ENCODE measurements at places on chromosomes 11 and 22.
A peak's percentile ranks its signal among the peaks of the same experiment; 100 is the strongest.

DNA sequence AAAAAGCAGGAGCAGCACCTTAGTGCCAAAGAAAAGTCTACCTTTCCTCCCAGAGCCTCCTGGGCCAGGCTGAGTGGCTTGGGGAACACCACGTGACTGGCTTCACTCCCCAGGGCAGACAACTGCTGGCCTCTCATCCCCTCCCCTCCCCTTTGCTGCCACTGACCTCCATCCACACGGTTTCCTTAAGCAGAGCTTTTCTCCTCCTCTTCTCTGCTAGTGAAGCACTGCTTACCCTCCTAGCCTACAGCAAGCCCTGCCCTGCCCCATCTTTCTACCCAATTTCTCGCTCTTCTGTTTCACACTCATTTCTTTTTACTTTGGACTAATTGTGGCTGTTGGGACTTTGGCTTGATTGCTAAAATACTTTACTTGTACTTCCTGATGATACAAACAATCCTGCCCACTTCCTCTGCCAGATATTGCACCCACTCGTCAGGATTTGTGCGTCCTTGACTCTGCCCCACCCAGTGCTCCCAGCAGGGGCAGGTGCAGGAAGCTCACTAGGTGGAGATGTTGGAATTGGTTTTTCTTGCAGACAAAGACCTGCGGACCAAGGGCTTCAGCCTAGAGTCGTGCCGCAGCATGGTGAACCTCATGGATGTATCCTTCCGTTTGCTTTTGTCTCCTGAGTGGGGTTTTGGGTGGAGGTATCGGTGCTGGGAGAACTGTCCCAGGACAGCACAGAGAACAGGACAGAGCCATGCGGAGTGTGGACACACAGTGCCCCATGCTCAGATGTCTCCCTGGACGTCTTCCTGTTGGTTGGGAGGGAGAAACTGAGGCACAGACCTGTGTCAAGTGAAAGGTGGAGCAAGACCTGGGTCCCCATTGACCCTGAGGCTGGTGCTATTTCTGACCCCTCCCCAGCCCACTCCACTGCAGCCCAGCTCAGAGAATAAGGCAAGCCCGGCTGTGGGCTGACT lies 27.3 kb downstream of the CAPN1 start:
- DNase-seq, result no peak

GRCh38 chr11:94762208-94762607 lies 5.9 kb upstream of the AMOTL1 start:
- DNase-seq, result no peak

GRCh38 chr11:117997823-117998579 lies 11.8 kb downstream of the IL10RA start:
- DNase-seq, result no peak

- DNase-seq, result no peak
Observed at GRCh38 chr11:47406896-47407745, 1.3 kb upstream of the SLC39A13 start.

GRCh38 chr22:35749808-35750207 lies 32.1 kb downstream of the APOL5 start:
- no peak for DNase-seq

DNA sequence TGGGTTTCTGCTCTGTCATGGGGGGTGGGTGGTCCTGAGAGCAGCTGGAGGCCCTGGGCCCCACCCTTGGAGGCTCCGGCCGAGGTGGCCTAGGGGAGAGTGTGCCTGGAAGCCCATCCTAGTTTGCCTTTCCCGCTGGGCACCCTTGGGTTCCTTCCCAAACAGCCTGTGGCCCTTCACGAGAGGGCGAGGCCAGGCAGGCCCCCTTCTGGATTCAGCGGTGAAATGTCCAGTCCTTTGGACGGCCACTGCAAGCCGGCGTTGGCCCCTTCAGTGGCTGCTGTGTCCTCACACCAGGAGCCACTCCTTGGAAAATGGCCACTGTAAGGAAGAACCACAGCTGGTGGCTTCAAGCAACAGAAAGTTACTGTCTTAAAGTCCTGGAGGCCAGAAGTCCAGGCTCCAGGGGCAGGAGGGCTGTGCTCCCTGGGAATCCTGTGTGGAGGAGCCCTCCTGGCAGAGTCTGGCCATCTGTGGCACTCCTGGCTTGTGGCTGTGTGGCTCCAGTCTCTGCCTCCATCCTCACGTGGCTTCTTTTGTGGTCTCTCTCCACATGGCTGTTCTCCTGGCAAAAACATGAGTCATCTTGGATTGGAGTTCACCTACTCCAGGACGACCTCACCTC lies 854.1 kb downstream of the TBC1D22A start:
- no peak for DNase-seq

- peak; percentile 20 for DNase-seq
Observed at GRCh38 chr11:68328374-68329091, 16.1 kb downstream of the LRP5 start.

DNA sequence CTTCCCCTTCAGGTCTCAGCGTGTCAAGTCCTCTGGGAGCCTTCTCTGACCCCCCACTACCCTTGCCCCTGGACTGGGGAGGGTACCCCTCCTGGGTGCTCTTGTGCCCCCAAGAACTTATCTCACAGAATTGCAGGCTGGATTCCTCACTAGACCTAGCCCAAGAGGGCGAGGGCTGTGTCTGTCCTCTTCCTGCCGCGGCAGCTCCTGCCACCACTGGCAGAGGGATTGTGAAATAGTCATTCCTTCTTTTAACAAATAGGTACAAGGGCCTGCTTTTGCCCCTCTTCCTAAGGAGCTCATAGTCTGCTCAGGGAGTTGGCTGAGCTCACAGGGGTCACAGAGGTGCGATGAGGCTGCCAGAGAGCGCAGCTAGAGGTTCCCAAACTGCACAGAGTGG lies 5.5 kb downstream of the RAB36 start:
- DNase-seq, result no peak

GRCh38 chr11:12862696-12863469 lies 146.2 kb upstream of the RASSF10 start:
- DNase-seq, result no peak

DNA sequence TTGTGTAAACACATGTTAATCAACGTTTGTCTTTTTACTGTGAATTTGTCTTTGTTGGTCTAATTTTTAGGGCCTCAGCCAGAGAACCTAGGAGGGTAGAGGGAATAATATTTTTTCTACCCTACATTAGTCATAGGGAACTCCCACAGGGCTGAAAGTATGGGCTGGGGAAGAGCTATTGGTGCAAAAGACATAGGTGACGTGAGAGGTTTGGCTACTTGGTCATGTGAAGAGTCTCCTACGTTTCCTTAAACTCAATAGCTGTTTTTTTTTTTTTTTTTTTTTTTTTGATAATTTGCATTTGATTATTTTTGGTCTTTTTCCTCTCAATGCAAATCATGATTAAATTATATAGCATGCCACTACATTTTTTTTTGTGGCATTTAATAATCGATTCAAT lies 15.9 kb upstream of the MMP7 start:
- no peak for DNase-seq

DNA sequence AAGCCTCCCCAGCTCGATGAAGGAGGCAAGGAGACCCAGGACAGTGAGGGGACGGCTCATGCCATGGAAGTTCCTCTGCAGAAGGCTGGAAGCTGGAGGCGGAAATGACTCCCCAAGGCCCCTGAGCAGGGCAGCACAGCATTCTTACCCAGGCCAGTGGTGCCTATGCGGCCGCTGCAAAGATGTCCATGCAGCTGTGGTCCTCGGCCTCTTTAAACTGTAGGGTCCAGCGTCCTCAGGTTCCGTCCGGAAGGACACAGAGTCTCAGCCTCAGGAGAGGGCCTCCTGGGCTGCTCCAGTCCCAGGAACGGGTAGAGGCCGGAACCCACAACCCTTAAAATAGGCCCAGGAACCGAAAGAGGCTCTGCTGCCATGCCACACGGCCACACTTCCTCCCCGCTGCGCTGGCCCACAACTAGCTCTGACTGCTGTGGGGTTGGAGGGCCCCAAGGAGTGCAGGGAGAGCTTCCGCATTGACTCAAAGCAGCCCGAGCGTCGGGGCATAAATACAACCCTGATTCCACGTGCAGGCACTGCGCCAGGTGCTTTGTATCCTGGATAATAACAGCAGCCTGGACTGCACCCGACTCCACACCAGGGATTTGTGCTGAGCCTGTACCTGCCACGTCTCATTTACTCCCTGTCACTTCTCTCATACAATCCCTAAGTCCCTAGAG lies 5.5 kb downstream of the KIAA0930 start:
- DNase-seq, result no peak

DNA sequence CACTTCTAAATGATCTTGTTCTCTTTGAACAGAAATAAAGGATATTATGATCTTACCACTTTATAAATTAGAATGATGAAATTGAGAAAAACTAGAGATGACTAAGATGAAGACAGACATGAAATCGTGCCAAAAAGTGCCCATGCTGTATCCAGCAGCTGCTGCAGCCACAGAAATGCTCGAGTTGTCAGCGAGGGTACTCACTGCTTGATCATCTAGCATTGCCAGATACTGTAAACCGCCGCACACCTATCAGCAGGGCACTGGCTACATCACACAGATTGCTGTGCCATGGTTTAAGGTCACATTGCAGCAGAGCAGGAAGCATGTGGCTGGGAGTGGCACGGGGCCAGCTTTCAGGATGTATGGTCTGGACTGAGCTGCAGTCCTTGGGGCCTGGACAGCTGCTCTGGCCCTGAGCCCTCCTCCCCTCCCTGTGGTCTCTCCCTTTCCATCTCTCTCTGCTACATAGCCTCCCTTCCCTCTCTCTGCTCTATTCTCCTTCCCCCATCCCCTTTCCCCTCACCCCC lies 51.0 kb upstream of the SEPTIN5 start:
- no peak for DNase-seq

- no peak for DNase-seq
Observed at GRCh38 chr11:27022659-27023251, 17.9 kb upstream of the BBOX1 start.

DNA sequence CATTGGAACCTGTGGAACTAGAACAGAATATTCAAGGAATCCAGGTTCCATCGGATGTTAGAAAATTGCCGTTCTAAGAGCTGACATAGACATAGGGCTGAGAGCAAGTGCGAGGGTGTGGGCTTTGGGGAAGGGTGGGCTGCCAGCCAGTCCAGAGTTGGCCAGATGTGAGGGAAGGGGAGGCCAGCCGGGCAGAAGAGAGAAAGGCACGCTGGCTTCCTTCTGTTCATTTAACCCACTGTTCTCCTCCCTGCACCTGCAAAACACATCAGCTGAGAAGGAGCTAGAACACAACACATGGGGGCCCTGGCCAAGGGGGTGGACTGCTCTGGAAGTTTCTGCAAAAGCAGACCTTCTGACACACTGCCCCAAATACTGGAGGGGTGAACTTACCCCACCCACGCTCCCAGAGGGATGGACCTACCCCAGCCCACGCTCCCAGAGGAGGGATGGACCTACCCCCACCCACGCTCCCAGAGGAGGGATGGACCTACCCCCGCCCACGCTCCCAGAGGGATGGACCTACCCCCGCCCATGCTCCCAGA lies 98.0 kb downstream of the SHANK2 start:
- DNase-seq, result no peak
